Skin of body (tissue), 3 donors: ENCODE measurements at places on chromosomes 16 and 17. TPM values are rescaled to one million over a fixed set of nuclear protein-coding genes. Genes with fewer than 3 reads are reported as not detected.

- no peak for DNase-seq
Observed at GRCh38 chr16:26087091-26087490, 395.3 kb downstream of the HS3ST4 start.

DNA sequence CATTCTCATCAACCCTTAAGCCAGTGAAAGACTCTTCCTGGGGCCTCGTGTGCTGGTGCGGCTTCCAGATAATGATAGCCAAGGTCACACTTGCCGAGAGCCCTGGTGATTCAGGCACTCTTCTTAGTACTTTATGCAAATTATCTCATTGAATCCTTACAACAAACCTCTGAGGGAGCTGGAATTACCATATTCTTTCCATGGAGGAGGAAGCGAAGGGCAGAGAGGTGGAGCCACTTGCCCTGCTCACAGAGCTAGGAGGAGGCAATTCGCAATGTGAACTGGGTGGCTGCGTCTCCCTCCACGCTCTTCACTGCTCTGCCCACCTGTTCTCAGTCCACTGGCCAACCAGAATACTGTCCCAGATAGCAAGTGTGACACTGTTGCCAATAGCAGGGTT, 409.7 kb downstream of the SNX29 start:
- no peak for DNase-seq

- no peak for DNase-seq
Observed at GRCh38 chr16:8730335-8730915, 56.0 kb downstream of the ABAT start.

DNA sequence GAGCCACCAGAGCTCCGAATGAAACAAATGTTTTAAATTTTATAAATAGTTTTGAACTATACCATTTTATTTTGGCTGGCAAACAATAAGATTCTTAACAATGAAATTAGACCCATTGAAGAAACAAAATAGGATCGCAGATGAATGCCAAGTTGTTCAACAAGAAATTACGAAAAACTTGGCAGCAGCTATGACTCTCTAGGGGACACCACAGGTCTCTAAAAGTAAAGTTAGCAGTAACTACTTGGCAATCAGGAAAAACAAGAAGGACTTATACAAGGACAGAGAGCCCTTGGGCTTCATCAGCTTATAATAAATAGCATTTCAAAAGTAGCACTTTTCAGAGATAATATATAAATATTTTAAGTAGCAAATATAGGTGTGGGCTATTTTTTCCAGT, 603.8 kb upstream of the PSMD7 start:
- no peak for DNase-seq

- DNase-seq, result no peak
Observed at GRCh38 chr16:52721331-52721730, 174.4 kb upstream of the TOX3 start.

- no peak for DNase-seq
Observed at GRCh38 chr17:81538651-81539570, 10.7 kb downstream of the FSCN2 start.

DNA sequence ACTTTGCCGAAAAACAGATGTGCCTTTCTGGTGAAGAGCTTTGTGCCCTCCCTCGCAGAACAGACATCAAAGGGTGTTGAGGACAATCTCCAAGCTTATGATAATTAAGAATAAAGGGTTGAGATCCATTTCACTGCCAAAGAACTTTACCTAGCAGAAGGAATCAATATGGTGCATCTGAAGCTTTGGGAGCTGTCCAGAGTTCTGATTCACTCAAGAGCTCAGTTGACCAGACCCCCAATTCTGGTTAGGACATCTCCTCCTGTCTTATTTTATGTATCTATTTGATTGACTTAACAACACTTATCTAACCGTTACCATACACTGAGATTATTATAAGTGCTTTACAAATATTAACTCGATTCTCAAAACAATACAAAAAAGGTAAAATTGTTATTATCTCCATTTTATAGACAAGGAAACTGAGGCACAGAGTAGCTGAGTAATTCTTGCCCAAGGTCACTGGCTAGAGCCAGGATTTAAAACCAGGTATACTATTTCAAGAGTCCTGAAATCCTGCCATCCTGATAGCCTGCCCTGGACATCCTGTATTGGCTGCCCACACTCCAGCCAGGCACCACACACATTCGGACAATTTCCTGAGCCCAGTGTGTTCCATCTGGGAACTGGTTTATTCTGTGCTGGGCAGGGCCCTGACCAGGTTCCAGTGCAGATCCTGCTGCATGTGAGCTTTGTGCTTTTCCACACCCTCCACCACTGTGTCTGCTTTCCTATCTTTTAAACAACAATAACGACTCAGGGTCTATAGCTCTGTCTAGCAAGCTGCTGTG, 29.8 kb downstream of the PITPNM3 start:
- DNase-seq, result no peak

GRCh38 chr17:17605729-17606088, 14.2 kb upstream of the PEMT start:
- DNase-seq, result peak; percentile 90

DNA sequence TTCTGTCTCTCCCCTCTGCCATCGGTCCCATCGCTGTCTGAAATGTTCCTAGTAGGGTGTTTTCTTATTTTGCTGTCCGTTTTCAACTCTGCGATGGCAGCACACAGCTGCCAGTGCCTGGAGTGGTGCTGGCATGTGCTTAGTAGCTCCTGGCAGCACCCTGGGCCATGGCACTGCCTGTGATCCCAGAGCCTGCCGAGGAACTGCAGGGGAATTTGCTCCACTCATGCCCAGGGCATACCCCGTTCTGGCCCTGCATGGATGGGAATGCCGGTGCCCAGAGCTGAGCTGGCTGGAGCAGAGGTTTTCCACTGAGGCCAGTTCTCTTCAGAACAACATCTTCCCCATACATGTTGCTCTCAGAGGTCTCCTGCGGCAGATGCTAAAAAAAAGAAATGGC, 43.1 kb downstream of the GPT2 start:
- DNase-seq, result no peak

- no peak for DNase-seq
Observed at GRCh38 chr17:45791935-45792334, 7.8 kb downstream of the CRHR1 start.

GRCh38 chr16:47477679-47478078, 16.5 kb downstream of the PHKB start:
- DNase-seq, result no peak

GRCh38 chr17:5511401-5512225, 25.2 kb downstream of the MIS12 start:
- DNase-seq, result no peak

GRCh38 chr16:58393138-58393504, 850 bp downstream of the GINS3 start:
- no peak for DNase-seq

- no peak for DNase-seq
Observed at GRCh38 chr17:57459286-57459915, 203.1 kb downstream of the MSI2 start.

DNA sequence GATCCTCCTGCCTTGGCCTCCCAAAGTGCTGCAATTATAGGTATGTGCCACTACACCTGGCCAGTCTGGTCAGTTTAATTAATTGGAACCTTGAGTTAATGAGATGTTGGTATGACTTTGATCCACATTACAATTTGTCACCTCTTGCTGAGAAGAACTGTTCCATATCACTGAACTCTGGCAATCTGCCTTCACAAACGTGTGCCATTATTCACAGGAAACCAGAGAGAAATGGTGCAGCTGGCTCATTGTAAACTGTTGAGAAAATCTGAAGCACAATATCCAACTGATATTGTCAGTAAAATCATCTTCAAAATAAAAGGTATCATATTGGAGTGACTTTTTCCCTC, 39.3 kb upstream of the YPEL2 start:
- no peak for DNase-seq

- DNase-seq, result no peak
Observed at GRCh38 chr16:25912321-25912720, 220.6 kb downstream of the HS3ST4 start.

DNA sequence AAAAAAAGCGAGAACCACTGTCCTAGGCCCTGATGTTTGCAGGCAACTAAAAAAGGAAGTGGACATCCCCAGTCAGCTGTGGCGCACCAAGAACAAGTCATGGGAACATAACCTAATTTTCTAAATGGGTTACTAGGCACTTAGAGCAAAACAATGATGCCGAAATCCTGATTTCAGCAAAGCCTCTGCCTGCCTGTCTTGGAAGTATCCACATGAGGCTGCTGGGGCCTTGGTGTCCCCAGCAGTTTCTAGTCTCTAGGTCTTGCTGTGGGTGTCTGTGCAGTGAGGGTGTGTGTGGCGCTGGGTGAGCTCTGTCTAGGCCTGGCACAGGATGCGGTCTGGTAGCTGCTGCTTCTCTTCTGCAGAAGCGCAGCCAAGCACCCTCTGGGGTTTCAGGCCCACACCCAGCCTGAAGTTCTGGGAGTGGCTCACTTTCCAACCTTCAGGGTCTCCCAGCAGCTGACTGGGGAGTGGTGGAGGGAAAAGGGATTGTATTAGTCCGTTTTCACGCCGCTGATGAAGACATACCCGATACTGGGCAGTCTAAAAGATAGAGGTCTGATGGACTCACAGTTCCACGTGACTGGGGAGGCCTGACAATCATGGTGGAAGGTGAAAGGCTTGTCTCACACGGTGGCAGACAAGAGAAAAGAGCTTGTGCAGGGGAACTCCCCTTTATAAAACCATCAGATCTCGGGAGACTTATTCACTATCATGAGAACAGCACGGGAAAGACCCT, 21.1 kb downstream of the STH start:
- DNase-seq, result no peak

DNA sequence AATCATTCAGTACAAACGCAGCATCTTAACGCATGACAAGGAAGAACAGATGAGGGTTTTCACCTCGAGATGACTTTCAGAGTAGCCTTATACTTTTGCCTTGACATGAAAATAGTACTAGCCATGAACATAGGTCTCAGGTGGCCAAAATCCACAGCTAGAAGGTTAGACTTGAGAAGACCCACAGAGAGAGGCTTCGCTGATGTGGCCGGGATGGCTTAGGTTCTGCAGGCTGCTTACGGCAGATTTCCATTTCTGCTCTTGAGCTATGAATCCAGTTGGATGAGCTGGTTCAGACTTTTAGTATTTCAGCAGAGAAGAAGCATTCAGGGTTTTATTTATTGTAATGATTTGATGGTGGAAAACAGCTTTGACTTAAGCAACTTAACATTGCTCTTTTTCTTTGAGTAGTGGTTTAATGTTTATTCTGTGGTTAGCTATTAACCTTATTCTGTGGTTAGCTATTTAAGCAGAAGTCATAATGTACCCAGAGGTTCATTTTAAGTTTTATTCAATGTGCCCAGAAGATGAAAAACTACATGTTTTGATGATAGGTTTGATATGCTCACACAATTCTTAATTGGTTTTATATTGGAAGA, 7.6 kb downstream of the KRT24 start:
- no peak for DNase-seq

DNA sequence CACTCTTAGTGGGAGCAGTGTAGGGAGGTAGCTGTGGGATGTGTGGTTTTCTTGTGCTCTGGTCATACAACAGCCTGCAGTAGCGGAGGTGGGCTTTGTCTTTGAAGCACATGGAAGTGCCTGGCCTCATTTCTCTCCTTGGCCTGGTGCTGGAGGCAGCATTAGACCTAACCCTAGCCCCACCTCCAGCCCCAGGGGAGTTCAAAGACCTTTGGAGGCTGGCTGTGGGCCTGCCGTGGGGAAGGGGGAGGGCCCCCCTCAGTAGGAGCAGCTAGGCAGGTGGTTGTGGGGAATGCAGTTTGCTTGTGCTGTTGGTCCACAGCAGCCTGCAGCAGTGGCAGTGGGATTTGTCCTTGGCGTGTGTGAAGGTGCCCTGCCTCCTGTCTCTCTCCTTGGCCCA, 91.7 kb downstream of the BCAS3 start:
- no peak for DNase-seq

GRCh38 chr16:61435346-61435745, 600.9 kb downstream of the CDH8 start:
- DNase-seq, result no peak

DNA sequence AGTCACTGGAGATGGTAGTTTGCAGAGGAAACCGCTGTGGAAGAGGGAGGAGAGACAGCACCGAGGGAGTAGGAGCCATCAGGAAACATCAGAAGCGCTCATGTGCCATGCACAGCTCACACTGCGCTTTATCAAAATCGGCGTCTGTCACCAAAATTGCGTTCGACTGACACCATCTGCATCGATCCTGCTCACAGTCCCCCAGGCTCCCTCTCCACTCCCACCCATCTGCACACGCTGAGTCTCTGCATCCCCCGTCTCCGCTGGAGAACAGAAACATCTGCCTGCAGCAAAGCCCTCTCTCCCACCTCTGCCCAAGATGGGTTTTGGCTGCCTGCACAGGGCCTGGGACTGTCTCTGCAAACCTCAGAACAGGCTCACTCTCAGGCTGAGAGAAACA, 187.5 kb upstream of the RPL38 start:
- no peak for DNase-seq

DNA sequence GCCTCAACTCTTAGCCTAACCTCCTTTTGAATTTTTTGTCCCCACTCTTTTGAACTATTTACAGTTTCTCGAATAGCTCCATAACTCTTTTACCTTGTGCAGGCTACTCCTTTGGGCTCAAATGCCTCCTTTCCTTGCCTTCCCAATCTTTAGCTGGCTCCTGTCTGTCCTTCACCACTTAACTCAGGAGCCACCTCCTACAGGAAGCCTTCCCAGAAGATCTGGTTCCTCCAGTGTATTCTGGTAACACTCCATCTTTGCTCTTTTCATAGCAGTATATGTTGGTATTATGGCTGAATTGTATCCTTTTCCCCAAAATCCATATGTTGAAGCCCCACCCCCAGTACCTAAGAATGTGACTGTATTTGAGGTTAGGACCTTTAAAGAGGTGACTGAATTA, 9.0 kb upstream of the GRB2 start:
- no peak for DNase-seq

DNA sequence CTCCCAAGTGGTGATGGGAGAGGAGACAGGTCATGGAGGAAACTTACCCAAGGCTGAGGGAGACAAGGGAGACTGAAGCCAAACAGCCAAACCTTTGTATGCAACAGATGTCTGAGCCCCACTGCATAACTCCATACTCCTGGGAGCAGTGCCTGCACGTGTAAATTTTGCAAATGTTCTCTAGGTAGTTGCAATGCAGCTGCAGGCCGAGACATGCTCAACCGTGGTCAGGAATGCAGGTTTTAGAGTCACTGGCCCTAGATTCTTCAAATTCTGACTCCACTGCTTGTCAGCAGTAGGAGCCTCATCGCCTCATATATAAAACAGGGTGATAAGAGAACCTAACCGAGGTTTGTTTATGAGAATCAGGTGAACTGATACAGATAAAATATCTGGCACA, 11.5 kb downstream of the DYNLRB2 start:
- DNase-seq, result no peak

- peak; percentile 98 for DNase-seq
Observed at GRCh38 chr16:79600638-79601091, at the start of gene MAF. MAF (minus strand) TSS chr16:79600737; CDS start chr16:79599902, 835 bp downstream.

The DNAH2 gene
- total RNA-seq, result 0.10 TPM

The TNFSF13 gene
- 1.7 TPM for total RNA-seq

The CTRB1 gene
- not detected for total RNA-seq

The DYNLRB2 gene
- 0.59 TPM for total RNA-seq

The CA10 gene
- 0.89 TPM for total RNA-seq

The ANKRD40CL gene
- total RNA-seq, result not detected

The CCL17 gene
- total RNA-seq, result 0.49 TPM

The NPIPB9 gene
- 6.3 TPM for total RNA-seq

The MILR1 gene
- 5.2 TPM for total RNA-seq

The FBXL19 gene
- 9.8 TPM for total RNA-seq

The CLEC10A gene
- 3.7 TPM for total RNA-seq

The CD300H gene
- 0.79 TPM for total RNA-seq

The FBXO39 gene
- total RNA-seq, result 0.30 TPM

The ENPP7 gene
- not detected for total RNA-seq
